ENCODE measurements at places on chromosomes 2 and 18.

GRCh38 chr2:9565436-9566153, 10.0 kb upstream of the ADAM17 start:
- DNase-seq = no peak

- DNase-seq = no peak
Observed at GRCh38 chr2:20675701-20676352, 8.9 kb downstream of the GDF7 start.

GRCh38 chr2:217784996-217785543, 217.7 kb downstream of the TNS1 start:
- DNase-seq = no peak

DNA sequence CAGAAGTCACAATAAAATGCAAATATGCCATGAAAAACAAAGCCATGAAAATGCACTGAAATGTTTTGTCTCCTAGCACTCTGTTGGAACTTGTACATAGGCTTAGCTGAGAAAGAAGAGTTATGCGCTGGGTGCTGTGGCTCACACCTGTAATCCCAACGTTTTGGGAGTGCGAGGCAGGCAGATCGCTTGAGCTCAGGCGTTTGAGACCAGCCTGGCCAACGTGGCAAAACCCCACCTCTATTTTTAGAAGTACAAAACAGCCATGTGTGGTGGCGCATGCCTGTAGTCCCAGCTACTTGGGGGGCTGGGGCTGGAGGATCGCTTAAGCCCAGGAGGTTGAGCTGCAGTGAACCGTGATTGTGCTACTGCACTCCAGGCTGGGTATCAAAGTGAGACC, 39.9 kb downstream of the IRS1 start:
- DNase-seq = no peak

- DNase-seq = no peak
Observed at GRCh38 chr18:79197531-79197930, 128.3 kb downstream of the ATP9B start.

DNA sequence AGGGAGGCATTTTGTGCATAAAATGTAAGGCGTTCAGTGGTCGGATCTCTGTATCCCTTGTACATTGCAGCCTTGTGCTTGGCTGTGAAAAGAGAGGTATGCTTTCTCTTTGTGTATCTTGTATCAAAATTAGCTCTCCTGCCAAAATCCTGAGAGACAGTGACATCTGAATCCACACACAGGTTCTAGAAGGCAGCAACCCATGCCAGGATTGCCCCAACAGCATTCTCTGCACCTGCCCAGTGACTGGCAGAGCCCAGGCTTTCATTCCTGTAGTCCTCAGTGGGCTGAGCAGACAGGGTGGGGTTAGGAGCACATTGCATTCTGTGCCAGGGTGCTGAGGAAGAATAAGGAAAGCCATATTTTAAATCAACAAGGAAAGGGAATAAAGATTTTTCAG, 740.3 kb upstream of the RAB6C start:
- DNase-seq = no peak

GRCh38 chr2:206217743-206218142, 56.7 kb upstream of the ZDBF2 start:
- no peak for DNase-seq

DNA sequence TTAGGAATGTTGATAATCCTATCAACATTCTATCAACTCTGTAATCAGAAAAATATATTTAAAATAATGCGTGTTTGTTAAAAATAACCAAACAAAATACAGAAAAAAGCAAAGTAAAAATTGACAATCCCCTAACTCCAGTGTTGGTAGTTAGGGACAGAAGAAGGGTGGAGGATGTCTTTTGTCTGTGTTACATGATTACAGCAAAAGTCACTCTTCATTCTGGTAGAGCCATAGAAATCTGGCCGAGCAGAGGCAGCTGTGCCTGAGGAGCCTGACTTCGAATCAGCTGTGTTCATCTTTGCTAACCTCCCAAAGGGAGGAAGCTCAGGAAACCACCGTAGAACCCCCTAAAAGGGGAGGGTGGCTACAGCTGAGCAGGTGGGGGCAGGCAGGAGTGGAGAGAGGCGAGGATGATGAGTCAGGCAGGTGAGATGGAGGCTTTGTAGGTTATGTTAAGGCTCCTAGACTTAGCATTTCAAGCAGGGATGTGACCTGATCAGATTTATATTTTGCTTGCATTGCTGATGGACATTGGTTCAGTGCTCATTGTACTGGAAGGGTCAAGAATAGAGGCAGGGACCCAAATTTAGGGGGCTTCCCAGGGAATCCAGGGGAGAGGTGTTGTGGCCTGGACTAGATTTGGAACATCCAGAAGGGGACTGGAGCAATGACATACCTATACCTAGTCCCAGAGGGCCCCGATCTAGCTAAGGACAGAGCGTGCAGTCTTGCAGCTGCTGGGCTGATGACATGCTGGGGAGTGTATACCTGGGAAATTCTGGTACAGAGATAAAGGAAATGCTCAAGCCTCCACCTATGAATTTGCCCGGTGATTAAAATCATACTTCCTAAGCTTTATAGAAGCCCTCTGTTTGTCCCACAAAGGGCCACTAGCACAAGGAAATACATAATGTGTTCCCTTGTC, 95.7 kb downstream of the NEDD4L start:
- no peak for DNase-seq

- DNase-seq = no peak
Observed at GRCh38 chr2:1748741-1749488, 4.6 kb upstream of the PXDN start.

DNA sequence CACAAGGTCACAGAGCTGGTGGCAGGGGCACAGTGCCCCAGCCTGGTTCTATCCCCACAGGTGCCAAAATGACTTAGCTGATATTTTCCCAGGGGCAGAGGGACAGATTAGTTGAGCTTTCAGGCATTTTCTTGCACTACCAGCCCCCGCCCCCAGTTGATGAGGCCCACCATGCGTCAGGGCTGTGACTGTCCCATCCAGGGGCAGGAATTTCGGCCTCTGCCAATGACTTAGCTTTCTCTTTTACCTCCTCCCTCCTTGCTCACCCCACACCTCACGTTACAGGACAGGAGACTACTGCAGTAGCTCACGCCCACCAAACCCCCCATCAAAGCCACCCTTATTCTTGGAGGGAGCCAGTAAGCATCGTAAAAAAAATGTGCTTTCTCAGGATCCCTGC, 31.5 kb downstream of the MRO start:
- DNase-seq = no peak
